H1 (cell line): ENCODE measurements at places on chromosomes 3 and 15.

DNA sequence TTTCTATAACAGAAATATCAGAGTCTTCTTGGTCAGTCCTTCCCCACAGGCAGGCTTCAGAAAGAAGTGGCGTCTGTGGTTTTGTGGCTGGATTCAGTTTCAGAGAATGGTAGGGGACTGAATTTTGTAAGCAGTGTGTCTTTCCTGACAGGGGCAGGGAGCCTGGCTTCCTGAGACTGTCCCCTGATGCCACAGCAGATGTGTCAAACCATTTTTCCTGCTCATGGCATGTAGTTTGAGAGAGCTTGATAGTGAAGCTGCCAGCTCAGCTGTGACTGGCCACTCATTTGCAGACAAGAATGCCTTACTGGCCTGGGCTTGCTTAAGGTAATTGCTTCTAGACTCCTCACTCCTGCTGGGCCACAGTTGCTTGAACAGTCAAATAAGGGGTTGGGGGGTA is 26.4 kb downstream of the LARS2 start:
- no peak for DNase-seq

- no peak for DNase-seq
Observed at GRCh38 chr15:77515613-77516012, 94.9 kb downstream of the HMG20A start.

DNA sequence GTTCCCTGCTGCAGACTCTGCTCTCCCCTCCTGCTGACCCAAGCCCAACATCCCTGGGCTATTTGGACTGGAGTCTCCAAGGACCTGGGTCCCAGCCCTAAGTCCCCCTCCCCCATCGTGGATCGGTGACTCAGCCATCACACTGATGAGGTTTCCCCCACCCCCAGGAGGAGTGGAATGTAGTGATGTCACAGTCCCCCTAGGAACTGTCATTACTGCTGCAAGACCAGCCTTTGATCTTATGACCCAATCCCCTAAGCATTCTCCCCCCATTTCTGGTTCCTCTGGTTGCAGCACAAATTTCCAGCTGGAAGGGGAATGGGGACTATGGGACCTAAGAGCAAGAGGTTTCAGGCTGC is 63.4 kb upstream of the CSPG4 start:
- no peak for DNase-seq

- no peak for DNase-seq
Observed at GRCh38 chr15:73688455-73688854, 4.3 kb downstream of the CD276 start.

DNA sequence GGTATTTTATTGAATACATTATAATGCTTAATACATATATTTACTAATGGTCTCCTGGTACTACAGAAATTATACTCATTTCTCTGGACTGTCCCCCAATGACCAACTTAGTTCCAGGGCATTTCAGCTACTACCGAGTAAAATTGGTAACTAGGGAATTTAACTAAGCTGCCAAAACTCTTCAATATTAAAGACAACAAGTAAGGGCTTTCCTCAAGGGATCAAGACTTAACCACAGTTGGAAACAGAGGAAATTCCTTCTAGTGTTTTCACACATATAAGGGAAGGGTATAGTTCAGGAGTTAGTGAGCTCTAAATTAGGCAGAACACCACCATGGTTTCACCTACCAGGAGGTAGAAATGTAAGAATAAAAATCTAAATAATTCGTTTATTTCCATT is 357.4 kb downstream of the TBL1XR1 start:
- no peak for DNase-seq

DNA sequence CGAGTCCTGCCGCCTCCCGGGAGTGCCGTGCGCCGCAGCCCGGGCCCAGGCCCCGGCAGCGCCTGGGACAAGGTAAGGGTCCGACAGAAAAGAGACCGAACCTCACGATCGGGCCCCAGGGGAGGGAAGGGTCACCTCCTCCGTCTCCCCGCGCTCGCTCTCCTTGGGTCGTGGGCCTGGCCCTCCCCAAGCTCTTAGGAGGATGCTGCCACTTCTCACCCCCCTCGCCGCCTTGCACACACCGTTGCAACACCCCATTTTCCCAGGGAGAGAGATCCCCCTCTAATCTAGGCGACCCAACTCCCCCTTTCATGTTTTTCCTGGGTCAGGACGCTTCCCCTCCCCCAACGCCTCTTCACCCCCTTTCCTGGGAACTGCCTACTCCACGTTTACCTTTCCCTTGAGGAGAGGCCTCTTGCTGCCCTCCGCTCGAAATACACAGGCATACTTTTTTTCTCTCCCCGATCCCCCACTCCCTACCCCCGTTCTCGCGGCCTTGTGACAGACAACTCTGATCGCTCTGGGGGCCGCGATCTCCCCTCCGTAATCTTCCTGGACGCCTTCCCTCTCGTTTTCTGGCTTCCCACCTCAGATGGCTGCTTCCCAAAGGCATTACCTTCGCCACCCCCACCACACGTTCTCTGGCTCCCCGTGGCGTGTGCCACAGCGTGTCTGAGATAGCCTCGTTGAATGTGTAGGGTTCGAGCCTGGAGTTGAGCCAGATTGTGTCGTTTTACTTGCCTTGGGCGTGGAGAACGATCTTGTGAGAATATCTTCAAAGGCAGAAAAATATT is 688 bp downstream of the SETD5 start:
- DNase-seq = no peak

DNA sequence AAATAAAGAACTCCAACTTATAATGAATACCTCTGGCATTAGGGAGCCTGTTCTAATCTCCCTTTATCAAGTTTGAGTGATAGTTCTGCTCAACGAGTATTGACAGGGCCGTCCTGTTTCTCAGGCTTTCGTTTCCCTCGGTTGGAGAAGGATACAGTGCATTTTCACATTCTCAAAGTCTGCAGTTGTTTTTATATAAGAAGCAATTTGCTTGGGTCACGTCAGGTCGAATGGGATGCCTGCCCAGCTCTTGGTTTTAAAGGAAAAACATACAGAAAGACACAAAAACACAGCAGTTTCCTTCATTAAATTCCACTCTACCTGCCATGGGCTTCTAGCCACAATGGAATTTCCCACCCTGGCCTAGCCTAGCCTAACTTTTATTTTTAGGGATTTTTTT is 366.3 kb downstream of the TIGIT start:
- no peak for DNase-seq

GRCh38 chr3:129413687-129414506 is 14.5 kb downstream of the EFCAB12 start:
- DNase-seq = no peak

GRCh38 chr15:58513726-58514336 is 82.0 kb downstream of the LIPC start:
- no peak for DNase-seq

DNA sequence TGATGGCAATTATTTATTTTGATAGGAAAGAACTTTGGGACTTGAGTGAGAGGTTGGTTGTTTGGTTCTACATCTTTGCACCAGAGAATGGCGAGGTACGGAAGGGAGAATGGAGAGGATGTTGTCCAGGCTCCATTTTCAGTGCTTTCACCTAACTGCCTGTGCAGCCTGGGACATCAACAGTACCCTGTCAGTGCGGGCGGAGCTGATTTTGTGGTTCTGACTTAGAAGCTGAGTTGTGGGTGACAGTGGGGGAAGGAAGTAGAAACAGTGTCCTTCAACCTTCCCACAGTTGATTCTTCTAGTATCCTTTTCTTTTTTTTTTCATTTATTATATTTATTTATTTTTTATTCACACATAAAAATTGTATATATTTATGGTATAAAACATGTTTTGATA is 95.3 kb downstream of the TIGIT start:
- DNase-seq = no peak

- no peak for DNase-seq
Observed at GRCh38 chr3:17195192-17195611, 310.4 kb downstream of the PLCL2 start.

GRCh38 chr15:73605759-73606436 is 27.3 kb downstream of the NPTN start:
- DNase-seq = no peak

DNA sequence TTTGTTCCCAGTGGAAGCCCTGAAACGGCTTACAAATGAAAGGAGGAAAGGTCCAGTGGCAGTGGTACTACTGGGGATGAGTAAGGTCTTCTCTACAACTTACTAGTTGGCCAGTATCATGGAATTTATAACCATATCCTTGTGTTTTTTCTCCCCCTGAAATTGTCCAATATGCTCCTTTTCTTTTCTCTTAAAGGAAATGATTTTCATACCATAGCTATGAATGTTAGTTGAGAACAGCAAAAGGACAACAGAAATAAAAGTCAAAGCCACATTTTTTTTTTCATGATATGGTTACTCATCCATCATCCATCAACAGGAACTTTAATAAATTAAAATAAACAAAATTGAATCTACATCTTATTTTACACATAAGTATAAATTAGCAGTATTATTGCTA is 450.4 kb downstream of the MFSD1 start:
- DNase-seq = no peak

GRCh38 chr3:133490468-133491351 is 82.8 kb upstream of the CDV3 start:
- DNase-seq = no peak
